Hematopoietic multipotent progenitor cell treated with erythropoietin and hydrocortisone succinate and interleukin-3 and kit ligand, for 4 days (in vitro differentiated cells): ENCODE measurements at places on chromosomes 5 and 9.

- no peak for DNase-seq
Measured at GRCh38 chr9:20250791-20251190, 371.5 kb downstream of the MLLT3 start.

DNA sequence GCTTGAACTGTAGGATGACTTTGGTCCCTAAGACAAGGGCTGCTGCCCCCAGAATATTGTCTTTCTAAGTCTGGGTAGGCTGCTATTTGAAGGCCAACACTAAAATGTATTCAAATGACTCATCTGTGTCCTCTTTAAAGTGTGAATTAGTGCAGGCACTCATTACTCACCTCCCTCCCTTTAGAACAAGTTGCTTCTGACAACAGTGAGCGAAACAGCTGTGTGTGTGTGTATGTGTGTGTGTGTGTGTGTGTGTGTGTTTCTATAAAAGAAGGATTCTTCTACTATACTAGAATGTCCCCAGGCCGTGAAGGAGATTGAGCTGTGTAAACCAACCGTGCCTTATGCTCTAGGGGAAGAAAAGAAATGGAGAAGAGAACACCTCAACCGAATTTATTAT is 1337.2 kb downstream of the PTPRD start:
- DNase-seq = no peak

- DNase-seq = peak; percentile 58
Measured at GRCh38 chr5:79236362-79236969, 535 bp downstream of the JMY start.

- peak; percentile 78 for DNase-seq
Measured at GRCh38 chr9:19028835-19029451, 4.1 kb downstream of the SAXO1 start.

DNA sequence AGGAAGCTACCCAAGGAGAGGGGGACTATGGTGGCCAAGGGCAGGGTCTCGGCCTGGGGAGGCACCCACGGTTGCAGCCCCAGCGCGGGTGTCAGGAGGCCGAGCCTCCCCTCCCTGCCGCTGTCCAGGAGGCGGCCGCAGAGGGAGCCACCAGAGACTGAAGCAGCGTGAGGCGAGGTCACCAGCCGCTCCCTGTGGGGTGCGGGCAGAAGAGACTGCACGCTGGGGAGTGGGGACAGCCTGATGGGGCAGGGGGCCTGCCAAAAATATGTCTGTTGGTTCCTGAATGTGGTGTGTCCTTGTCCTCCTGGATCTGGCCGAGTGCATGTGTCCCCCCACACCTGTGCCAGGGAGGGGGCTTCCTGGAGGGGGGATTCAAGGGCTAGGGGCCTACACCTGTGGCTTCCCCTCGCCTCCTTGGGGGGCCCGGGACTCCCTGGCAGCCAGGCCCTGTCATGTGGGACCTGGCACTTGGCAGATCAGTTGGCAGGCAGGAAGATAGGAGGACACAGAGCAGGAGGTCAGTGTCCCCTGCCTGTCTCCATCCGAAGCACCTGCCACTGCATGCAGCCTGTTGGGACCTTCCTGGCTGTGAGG is 131.2 kb downstream of the DAB2IP start:
- no peak for DNase-seq

DNA sequence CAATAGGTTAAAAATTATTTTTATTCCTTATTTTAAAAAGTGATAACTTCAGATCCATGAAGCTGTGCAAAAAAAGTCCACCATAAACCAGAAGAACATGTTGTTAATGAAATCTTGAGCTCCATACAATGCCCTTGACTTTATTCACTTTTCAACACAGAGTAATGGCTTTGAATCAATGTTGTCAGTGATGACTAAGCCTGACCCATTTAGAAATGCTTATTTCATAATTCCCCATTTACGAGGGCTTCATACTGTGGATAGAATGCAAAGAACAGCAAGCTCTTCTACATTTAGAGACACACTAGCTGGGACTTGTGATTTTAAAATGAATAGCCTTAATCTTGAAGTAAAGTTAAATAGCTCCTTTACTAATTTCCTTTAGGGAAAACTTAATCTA is 25.7 kb upstream of the IL9 start:
- no peak for DNase-seq
